Activated CD4-positive, alpha-beta memory T cell treated with anti-CD3 and anti-CD28 coated beads, Interleukin-2, amount 10 ng/mL, durations not matched to agents 7 days and 5 days (primary cell): ENCODE measurements at places on chromosomes 1 and 21. TPM values are rescaled to one million over a fixed set of nuclear protein-coding genes. Genes with fewer than 3 reads are reported as not detected.

DISP1 gene
- 1.4 TPM for total RNA-seq

- DNase-seq, result no peak
Observed at GRCh38 chr1:3954170-3955169, 54.4 kb upstream of the C1orf174 start.

GRCh38 chr1:79982211-79982610 is 975.7 kb upstream of the ADGRL4 start:
- no peak for DNase-seq

GRCh38 chr1:50658459-50659076 is 235.3 kb upstream of the DMRTA2 start:
- DNase-seq, result no peak

KRTAP21-2 gene
- not detected for total RNA-seq

DNA sequence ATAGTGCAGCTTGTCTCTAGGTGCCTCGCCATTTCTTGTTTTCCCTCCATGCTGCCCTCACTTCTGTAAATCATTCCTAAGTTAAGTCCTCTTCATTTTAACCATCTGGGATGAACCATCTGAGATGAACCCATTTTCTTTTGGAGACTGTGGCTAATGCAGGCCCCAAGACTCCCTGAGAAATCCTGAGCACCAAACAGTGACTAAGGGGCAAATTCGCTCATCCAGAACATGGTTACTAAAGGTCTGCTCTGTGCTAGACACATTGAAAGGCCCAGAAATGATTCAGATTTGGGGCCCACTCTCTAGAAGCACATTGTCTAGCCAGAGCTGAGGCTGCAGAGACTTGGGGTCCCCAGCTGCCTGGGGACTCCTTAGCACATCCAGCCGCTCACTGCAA is 151.9 kb upstream of the CTTNBP2NL start:
- no peak for DNase-seq

DNA sequence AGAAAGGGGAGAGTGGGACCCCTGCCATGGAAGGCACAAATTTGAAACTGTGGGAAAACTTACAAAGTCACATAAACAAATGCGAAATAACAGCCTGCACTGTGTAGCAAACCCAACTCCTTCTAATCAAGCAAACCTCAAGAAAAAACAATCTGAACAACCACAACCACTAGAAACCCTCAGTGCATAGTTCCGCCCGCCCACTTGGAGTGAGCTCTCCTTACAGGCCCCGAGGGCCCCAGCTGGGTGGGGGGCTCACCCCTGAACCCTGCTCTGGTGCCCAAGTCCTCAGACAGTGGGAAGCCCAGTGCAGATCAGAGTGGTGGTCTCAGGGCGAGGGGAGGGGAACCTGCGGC is 931 bp upstream of the MXRA8 start:
- DNase-seq, result no peak

GRCh38 chr21:32918478-32919120 is 107.1 kb upstream of the OLIG2 start:
- DNase-seq, result no peak

KCNJ10 gene
- not detected for total RNA-seq
